Activated naive CD4-positive, alpha-beta T cell treated with Interleukin-2 at 50 U/mL for 16 hours (primary cell): ENCODE measurements at places on chromosomes 5 and 9.

- DNase-seq, result no peak
Measured at GRCh38 chr9:83304686-83305085, 233.5 kb downstream of the FRMD3 start.

- DNase-seq, result no peak
Measured at GRCh38 chr9:33320568-33321261, 30.4 kb downstream of the NFX1 start.

DNA sequence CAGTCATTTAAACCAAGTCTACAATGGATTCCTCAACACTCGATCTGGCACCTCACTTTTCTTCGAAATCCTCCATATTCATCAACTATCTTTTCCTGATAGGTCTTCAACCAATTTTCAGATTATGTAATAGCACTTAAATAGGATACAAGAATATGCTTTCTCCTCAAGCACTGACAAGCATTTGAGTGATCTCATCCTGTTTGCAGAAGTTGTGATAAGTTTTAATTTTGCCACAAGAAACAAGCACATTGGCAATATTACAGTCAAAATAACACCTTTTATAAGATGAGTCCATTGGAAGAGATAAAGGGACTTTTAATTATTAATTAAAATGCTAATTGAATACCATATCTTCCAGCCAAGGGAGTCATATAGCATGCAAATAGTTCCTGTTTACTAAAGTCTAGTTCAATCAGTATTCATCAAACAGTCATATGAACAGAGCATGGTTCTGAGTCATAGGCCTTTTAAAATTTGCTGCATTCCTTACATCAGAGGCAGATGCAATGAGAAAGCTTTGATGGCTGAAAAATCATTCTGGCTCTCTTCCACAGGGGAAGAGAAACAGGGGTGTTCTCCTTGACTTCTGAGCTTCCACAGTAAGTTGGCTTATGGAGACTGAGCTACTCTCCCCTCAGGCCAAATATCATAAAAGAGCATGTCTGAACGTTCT is 32.7 kb upstream of the ZCCHC9 start:
- DNase-seq, result no peak

DNA sequence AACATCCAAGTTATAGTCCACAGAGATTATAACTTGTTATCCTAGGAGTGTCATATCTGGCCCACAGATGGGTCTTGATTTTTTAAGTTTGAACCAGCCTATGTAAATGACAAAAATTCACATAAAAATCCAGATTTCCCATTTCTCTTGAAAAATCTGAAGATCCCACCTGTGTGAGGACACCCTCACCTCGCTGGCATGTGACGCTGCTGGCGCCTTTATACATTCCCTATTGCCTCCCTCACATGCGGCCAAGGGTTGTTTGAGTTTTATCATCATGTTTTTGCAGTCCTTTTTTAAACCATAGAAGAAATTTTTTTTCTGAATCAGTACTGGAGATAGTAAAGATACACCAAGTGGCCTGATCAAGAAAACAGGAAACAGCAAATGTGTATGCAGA is 25.9 kb upstream of the PPP1R2B start:
- no peak for DNase-seq

- no peak for DNase-seq
Measured at GRCh38 chr9:123725389-123725788, 204.5 kb downstream of the DENND1A start.

GRCh38 chr9:1049641-1050040 is 516 bp upstream of the DMRT2 start:
- DNase-seq, result no peak

- DNase-seq, result no peak
Measured at GRCh38 chr5:36152324-36153297, 700 bp downstream of the SKP2 start.

DNA sequence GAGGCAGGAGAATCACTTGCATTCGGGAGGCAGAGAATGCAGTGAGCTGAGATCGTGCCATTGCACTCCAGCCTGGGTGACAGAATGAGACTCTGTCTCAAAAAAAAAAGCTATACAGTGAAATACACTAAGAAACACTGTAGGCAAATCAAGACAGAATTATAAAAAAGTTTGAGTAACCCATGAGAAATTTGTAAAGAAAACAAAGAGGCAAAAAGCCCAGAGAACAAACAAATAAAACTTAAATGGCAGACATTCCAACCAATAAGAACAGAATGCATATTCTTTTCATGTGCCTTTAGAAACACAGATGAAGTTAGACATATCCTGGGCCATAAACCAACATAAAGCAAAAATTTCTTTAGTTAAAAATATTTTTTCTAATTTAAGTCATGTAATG is 30.6 kb downstream of the ZNF169 start:
- DNase-seq, result no peak

GRCh38 chr9:126062158-126062886 is 264.3 kb upstream of the MVB12B start:
- no peak for DNase-seq

- no peak for DNase-seq
Measured at GRCh38 chr5:176594554-176594953, 15.4 kb downstream of the GPRIN1 start.

DNA sequence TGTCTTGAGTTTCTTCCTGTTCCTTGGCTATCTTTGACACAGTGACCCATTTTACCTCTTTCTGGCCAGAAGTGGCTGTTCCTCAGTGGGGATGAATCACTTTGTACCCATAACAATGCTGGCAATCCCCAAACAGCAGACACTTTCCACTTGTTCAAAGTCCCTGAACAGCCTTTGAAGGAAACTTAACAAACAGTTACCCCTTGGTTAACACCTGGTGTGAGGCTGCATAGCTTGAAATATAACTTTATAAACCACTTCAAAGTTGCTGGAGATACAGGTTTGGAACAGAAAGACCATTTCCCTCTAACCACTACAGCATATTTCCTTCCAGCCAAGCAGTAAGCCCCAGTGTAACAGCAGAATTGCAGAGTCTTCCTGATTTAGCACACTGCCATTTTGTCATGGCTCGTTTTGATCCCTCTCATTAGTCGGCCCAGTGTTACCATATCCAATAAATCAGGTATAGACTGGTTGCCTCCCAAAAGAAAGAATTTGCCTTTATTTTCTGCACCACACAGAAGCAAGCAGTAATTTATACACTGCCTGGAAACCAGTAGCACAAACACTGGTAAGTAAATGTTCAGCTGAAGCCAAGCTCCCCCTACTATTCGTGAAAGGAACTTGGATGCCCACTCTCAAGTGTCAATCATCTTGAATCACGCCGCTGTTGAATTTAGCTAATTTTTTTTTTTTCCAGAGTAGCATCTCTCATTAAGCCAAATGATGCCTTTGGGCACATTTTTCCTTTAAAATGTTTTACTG is 225.9 kb downstream of the PIK3R1 start:
- peak; percentile 15 for DNase-seq

DNA sequence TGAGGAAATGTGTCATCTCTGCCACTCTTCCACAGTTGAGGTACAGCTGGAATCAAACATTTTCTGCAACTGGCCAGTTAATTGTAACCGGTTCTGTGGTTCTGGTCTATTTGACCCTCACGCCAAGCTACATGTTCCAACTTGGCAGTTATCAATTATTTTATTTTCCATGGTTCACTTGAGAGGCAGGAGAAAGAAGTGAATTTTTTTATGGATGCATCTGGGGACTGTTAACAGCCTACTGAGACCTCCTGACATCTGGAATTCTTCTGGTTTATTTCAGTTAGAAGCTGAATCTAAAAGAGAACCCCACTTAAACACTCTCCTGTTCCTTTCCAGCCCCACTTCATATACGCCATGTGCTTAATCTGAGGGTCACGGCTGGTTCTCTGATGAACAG is 372.3 kb downstream of the DNAH5 start:
- no peak for DNase-seq

- DNase-seq, result no peak
Measured at GRCh38 chr5:109614301-109614700, 75.4 kb upstream of the MAN2A1 start.

DNA sequence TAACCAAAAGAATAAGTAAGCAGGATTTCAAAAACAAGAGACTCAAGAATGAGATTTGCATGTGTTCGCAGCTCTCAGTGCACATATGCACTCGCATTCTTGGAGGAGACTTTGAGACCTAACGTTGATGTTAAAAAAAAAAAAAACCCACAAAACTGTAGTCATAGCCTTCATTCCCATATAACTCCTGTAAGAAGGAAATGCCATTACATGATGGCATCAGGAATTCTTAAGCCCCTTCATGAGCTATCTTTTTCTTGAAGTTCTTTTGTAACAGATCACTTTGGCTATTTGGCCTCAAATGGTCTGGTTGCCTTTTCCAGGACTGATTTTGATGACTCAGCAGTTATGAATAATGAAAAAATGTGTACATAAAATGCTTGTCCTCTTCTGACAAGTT is 113.8 kb downstream of the ALDH1A1 start:
- DNase-seq, result no peak

GRCh38 chr5:153084511-153084910 is 406.0 kb upstream of the GRIA1 start:
- no peak for DNase-seq

DNA sequence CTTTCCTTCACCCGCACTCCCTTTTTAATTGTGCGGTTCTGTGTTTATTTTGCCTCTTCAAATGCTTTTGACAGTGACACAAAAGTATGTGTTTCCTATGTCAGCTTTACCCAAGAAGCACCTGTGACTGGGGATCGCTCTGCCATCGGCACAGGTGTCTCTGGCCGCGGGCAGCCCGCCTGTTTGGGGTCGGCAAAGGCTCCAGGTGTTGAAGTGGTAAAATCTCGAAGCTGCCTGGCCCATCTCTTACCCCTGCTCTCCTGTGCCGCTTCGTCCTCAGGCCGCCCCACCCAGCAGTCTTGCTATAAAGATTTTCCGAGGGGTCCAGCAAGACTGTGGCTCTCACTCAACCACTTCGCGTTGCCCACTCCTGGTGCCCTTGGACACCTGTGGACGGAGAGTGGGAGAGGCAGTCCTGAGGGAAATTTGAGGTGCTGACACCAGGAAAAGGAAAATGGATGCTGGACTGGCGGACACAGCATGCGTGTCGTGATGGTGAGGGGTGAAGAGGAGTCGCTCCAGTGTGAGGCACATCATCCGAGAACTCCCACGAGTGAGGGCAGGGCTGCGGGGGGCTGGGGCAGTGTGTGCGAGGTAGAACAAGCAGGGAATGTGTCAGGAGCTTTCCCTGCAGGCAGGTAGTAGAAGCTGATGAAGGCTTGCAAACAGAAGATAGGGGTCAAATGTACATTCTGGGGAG is 29.1 kb upstream of the CEP72 start:
- no peak for DNase-seq

DNA sequence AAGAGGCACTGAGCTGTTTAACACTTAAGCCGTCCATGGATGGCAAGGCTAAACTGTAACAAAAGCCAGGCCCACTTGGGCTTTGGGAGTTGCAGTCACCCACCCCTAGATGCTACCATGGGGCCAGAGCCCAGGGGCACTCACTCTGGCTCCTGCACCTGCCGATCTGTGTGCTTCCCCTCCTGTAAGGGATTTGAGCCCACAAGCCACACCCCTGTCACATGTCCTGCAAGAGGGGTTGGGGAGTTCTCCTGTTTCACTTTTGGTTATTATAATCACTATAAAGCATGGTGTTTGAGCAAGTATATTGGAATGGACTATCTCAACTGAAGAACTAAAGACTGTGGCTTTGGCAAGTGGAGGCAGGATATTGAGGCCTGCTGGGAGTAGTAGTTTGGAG is 14.0 kb upstream of the GPR151 start:
- no peak for DNase-seq

GRCh38 chr5:146744068-146744745 is 134.3 kb downstream of the PPP2R2B start:
- DNase-seq, result no peak

GRCh38 chr5:57113481-57113880 is 60.4 kb upstream of the GPBP1 start:
- DNase-seq, result no peak

- no peak for DNase-seq
Measured at GRCh38 chr5:37214550-37214949, 34.6 kb downstream of the CPLANE1 start.

DNA sequence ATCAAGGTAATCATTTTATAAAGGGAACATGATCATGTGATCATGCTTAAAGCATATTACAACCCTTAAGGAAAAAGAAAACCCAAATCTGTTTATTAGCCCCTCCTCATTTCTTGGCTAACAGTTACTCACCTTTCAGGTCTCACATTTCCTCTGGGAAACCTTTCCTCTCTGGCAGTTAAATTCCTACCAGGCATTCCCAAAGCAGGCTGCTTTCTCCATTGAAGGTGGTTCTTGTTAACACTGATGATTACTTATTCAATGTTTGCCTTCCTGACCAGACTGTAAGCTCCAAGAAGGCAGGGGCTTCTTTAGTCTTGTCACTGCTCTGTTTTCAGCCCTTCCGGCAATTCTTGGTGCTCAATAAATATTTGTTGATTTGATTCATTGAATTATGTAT is 59.9 kb downstream of the PLK2 start:
- no peak for DNase-seq

DNA sequence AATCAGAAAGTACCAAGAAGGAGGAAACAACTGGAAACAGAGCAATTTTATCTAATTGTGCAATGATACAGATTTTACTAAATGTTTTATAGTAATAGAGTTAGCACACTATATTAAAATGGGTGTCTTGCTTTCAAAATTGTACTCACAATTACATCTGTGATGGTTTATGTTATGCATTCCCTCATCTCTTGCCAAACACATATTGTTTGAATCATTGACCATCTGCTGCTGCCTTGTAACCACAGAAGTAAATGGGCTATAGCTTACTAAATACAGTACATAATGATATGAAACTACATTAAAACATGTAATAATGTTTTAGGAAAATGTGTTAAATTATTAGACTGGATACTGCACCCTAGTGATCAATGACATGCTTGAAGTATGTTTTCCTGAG is 158.1 kb downstream of the SLC25A46 start:
- DNase-seq, result no peak

DNA sequence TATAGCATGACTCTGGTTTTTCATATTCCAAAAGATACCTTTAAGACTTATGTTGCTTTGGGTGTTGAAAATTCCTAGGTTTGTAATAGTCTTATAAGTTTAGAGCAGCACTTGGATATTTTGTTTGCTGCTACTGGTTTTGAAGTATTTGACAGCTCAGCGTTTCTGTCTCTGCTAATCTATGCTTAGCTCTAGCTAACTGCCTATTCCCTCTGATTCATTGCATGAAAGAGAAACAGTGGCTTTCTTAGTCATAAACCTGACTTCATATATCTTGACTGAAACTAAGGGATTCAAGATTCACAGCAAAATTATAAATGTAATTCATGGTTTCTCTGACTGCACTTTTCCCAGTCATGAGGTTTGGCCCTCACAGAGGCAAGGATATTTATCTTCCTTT is 35.6 kb upstream of the ANXA1 start:
- DNase-seq, result no peak

- no peak for DNase-seq
Measured at GRCh38 chr5:75200776-75201175, 35.9 kb downstream of the ANKRD31 start.

GRCh38 chr5:103031607-103032006 is 88.3 kb downstream of the GIN1 start:
- no peak for DNase-seq

- DNase-seq, result no peak
Measured at GRCh38 chr9:16925426-16925825, 55.0 kb upstream of the BNC2 start.

DNA sequence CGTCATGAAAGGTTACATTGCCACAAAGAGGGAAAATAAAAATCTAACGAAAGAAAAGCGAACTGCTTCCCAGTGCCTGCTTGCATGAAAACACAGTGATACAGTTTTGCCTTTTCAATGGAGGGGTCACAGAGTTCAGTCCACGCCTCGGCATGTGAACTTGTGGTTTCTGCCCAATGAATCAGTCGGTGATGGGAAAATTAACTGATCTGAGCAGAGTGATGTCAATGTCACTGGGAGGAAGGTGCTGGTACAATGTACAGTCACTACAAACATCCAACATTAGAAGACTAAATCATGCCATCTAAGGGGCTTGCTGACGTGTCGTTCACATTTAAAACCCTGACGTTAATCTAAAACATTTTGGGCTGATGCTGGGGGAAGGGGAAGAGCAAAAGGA is 151.8 kb upstream of the MSX2 start:
- no peak for DNase-seq
